CD4-positive, alpha-beta T cell treated with Interleukin-1 beta for 1 hour (primary cell): ENCODE measurements at places on chromosomes 6 and 20.

DNA sequence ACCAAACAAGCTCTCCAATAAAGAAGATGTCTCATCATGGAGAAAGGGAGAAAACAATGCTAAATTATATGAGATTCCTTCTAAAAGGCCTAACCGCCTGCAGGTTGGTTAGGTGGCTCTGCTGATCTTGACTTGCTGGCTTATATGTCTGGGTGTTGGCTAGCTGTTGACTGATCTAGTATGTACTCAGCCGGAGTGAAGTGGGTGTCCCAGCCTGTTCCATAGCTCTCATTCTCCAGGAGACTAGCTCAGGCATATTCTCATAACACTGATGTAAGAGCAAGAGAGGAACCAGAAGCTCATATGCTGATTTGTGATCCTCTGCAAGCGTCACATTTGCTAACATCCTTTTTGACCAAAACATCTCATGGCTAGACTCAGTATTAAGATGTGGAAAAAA is 473.0 kb downstream of the BMP2 start:
- no peak for DNase-seq

GRCh38 chr6:90000864-90001731 is 106.8 kb downstream of the GJA10 start:
- DNase-seq, result no peak

- DNase-seq, result no peak
Measured at GRCh38 chr6:61886608-61887259, 399.3 kb downstream of the KHDRBS2 start.

- DNase-seq, result no peak
Measured at GRCh38 chr20:21105429-21106170, 558 bp downstream of the LINC00237 start.

- no peak for DNase-seq
Measured at GRCh38 chr6:46989398-46989797, 52.7 kb downstream of the ADGRF1 start.

DNA sequence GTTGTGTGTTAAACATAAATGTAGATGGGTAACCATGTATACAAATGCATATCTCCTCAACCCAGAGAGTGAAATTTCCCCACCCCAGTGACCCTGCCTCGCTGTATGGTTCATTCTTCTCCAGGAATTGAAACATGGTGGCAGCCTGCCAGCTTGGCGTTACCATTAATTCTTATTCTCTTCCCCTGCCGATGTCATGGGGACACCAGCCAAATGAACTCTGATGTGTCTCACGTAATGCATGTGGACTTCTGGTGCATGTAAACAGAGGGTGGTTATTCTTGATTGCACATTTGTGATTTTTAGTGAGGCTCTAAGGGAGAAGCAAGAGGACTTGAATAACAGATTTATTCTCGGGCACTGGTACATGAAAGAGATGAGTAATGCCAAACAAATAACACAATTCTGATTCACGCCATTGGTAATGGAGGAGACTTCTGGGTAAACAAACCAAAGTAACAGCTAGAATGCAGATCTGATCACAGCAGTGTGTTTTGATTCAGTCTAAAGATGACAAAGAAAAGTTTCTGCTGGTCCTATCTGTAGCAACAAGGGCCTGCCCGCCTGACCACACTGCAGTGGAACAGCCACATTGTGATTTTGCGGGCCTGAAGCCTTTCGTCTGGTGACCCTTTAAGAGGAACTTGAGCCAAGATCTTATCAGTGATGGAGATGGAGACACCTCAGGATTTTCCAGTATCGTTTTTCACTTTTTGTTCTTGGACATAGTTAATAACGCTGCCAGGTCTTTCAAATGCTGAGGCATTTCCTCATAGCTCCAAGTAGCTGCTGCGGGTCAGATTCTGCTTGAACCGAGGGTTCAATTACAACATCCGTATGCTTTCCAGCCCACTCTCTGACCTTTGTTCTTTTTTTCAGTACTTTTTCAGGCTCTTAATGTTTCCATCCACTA is 171.8 kb upstream of the AKAP12 start:
- DNase-seq, result no peak

- DNase-seq, result no peak
Measured at GRCh38 chr6:45052325-45052724, 275.8 kb upstream of the RUNX2 start.

DNA sequence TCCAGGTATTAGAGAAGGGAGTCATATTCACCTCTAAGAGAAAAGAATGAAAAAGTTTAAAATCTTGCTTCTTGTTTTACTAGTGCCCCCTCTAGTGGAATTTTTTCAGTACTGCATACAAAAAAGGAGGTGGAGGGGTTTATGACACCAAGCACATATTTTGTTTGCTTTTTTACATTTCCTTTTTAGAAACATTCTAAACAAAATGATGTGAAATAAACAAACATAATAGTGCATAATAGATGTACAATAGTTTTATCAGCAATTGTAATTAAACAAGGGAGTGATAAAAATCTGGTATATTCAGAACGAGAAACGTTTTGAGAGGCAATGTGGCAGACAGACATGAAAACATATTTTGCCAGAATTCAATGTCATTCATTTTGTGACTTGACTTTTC is 111.0 kb upstream of the TFAP2D start:
- DNase-seq, result peak; percentile 17

DNA sequence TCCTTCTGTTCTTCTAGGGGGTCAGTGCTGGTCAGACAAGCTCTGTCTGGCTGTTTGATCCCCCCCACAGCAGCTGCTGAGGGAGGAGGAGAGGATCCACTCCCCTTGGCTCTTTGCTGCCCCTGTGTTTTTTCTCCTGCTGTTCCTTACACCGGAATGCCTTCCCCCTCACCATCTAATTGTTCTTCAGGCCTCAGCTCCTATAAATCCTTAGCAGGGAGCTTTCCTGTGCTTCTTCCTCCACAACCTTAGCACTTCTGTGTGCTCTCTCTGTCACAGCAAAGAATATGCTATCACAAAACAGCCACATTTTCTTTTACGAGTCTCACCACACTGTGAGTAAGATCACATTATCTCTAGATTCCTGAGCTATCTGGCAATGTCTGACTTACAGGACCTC is 196.6 kb downstream of the OTOR start:
- DNase-seq, result no peak

DNA sequence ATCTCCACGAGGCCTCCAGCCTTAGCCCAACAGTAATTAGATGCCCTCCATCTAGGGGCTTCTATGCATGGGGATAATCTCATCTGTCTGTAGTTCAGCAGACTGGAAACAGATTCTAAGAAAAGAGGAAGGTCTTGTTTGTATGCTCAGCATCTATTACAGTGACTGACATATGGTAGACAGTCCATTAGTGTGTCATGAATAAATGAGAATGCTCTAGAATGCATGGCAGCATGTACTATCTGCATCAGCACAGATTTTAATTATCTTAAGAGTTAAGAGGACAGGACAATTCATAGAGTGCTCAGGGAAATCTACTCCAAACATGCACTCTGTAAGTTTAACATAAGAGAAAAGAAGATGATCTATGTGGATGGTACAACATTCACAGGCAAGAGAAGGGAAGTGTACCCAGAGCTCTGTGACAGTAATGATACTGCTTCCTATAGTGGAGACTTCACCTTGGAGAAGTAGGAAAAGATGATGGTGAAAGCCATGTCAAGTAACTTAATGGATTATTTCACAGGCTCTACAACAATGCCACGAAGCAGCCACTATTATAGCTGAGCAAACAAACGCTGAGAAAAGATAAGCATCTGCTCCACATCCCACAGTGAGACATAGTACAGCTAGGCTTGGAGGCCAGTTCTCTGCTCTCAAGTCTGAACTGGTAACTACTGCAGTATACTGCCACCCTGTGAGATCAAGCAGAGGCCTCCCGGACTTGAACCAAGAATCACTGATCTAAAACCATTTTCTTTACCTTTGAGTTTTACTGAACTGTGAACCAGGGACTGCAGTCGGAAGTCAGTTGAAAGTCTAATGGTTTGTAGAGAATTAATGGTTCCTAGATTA is 309.2 kb upstream of the SPTLC3 start:
- no peak for DNase-seq

DNA sequence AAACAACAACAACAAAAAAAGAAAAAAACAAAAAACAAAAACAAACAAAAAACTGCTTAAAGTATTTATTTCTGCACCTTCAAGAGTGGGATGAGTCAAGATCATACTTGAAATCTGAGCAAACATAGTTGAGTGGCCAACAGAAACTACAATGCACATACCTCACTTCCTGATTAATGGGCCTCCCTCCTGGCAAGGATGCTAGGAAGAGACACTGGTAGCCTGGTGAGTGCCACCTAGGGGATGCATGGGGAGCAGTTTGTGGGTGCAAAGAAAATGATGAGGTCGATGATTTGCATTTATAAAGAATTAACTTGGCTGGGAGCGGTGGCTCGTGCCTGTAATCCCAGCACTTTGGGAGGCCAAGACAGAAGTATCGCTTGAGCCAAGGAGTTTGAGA is 808.1 kb downstream of the MAFB start:
- no peak for DNase-seq

GRCh38 chr6:164021589-164022250 is 607.2 kb downstream of the QKI start:
- no peak for DNase-seq

DNA sequence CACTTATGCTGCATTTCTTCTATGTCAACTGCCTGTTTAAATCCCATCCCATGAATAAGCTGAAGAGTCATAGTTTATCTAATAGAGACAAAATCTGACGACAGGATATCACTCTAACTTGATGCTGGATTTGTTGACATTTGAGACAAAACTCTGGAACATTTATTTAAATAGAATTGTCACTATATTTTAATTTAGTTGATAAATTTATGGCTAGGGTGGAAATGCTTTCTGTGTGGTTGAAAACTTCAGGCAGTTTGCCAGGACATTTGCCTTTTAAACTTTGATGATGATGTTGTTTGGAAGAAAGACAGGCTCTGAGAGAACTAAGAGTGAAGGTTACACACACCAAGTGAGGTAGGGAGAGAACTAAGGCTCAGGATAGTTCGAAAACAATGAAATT is 68.1 kb downstream of the GJA1 start:
- no peak for DNase-seq

- DNase-seq, result no peak
Measured at GRCh38 chr6:46217671-46218131, 46.9 kb upstream of the ENPP5 start.

DNA sequence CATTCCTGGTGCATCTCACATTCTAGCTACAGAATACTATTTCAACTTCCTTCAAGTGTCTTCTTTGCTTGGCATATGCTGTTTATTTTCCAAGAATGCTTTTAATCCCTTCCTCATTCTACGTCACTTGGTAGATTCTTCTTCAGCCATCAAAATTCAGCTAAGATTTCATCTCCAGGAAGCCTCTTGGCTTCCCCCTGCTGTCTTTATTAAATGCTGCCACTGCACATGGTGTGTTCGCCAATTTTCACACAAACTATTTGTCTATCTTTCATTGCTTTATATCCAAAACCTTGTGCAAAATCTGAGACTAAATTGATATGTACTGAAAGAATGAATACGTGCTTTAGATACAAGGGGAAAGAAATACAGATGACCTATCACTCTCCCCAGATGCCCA is 253.0 kb downstream of the RFPL4B start:
- no peak for DNase-seq
